ENCODE measurements at places on chromosomes 3 and 15.

DNA sequence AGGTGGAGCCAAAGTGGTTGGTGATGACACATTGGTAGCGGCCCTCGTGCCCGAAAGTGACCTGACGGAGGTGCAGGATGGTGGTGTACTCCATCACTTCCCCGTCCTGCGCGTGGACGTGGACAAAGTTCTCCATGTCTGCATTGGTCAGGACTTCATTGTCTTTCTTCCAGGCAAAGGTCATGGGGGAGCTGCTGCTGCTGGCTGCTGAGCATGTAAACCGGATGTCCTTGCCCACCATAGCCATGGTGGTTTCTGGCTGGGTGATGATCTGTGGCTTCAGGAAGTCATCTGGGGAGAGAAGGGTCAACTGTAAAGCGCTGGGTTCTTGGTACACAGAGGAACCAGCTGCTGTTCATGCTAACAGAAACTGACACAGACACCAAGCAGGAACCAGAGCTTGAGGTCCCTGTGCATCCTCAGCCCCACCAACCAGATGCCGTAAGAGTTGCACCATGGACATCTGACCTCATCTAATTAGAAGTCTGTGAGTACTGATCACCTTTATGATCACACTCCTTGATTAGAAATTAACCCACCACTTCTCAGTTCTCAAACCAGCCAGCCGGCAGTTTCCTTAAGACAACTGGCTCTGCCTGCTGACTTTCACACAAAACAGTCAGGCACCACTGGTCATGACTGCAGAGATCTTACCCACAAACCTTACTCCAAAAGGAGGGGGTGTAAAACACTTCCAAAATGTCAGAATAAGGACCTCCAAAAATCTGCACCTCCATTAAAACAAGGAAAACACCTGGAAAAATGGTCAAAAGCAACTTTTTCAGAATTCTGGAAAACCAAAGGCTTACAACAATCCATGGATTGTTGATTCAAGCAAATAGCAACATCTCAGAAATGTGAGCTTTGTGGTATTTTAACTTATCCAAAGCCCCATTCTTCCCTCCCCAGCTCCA lies 114.6 kb downstream of the LRIG1 start:
- DNase-seq = no peak

GRCh38 chr3:14338242-14338641 lies 64.2 kb upstream of the SLC6A6 start:
- no peak for DNase-seq

DNA sequence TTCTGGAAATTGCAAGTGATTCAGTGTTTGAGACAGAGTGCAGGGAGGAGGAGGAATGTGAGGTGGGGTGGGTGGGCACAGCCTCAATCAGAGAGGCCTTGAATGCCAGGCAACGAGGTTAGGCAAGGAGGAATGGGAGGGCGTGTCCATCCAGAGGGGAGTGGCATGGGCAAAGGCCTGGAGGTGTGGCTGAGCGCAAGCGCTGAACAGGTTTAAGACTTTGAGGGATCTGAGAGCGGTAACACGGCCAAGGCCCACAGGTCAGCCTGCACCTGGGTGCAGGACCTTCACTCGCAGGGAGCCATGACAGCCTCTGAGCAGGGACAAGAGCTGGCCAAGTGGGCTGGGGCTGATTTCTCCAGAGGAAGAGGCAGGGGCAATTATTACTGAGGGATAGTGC lies 125.9 kb downstream of the TPRA1 start:
- DNase-seq = no peak

DNA sequence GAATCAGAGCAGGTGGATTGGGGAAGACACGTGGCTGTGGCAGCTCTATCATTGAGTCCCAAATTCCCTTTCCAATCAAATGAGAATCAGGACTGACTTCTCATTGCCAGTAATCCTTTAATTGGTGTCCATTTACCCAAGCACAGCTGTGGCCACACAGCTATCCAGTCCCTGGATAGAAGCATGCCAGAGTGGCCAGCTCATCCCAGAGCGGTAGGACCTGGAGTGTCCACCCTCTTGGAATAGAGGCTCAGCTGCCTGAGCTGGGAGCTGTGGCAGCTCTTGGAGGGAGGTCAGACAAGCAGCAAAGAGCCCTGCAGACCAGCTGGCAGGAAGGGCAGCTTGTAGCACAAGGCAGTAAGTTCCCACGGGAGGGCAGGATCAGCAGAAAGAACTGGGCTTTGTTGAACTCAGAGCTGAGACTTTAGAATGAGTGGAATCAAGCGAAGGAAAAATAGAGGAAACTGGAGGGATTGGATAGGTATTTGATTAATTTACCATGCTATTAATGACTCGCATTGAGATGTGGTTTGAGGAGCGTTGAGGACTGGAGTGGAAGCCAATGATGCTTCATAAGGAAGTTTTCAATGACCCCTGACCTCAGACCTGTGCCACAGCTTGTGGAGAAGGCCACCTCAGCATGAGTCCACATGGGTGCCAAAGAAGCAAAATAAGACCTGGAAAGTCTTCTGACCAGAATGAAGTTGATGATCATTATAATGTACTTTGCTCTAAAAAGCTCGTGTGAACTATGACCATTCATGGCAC lies 6.9 kb upstream of the ALPK3 start:
- no peak for DNase-seq

DNA sequence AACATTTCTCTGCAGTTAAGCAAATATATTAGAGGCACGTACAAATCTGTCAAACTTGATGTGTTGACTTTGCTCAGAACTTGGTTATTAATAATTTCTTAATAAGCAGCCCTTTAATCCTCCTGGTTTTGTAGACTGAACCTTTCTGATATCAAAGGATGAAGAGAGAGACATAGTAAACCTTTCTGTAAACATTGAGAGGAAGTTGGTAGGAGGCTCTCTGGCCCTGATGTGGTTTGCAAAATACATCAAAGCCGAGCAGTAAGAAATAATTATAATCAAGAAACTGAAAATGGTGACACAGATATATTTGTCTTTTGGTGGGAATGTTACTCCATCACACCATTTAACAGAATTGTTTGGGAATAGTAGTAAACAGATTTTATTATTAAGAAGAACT lies 111.9 kb downstream of the OXSM start:
- no peak for DNase-seq

DNA sequence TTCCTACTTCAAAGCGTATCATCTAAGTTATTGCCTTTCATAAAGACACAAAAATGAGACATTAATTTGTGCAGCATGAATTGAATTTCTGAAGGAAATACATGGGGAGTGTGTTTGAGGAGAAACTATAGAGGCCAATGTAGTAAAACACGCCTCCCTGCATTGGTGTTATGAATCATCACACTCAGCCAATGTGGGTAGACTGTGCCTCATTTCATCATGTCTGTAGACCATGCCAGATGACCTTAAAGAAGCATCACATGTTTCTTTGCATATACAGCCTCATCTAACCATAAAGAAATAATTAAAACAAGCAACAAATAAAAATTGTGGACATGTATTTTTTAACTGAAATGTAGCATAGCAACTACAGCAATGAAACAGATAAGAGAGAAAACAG lies 486.0 kb upstream of the ADAMTS9 start:
- DNase-seq = no peak

- no peak for DNase-seq
These were observed 99.5 kb upstream of the OSBPL11 start for GRCh38 chr3:125694761-125695294.

DNA sequence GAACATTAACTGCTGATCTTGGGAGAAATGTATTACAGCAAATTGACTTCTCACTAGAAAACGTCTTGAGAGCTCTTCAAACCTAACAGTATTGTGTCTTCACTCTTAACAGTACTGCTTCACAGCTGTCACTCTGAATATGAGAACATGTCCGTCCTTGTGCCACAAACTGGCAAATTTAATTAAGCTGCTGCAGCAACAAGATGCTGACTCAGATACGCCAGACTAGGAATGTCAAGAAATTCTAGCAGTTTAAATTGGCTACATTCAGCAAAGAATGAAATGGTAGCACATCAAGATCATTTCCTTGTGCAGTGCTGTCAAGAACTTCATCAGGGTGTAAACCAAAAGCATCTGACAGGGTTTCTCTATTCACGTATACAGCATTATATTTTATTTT lies 7.6 kb downstream of the ICE2 start:
- DNase-seq = no peak

- no peak for DNase-seq
These were observed 223.9 kb downstream of the LRTM1 start for GRCh38 chr3:54703923-54704322.

GRCh38 chr3:28915741-28916500 lies 364.9 kb upstream of the RBMS3 start:
- no peak for DNase-seq

DNA sequence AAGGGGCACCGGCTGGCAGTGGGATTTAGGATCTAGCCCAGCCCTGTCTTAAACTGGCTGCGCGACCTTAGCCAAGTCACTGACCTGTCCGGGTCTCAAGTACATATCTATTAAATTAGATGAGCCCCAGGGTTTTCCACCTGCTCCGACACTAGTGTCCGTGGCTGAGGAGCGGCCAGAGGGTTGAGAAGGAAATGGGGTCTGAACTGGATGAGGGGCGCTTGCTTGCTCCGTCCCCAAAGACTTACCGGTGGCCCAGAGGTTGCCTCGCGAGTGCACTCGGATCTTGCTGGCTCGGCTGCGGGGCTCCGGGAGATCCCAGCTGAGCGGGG lies 285 bp downstream of the NMB start:
- DNase-seq = no peak
